ENCODE measurements at places on chromosomes 5 and 9.

- no peak for DNase-seq
Observed at GRCh38 chr5:128630121-128630520, 92.1 kb upstream of the FBN2 start.

DNA sequence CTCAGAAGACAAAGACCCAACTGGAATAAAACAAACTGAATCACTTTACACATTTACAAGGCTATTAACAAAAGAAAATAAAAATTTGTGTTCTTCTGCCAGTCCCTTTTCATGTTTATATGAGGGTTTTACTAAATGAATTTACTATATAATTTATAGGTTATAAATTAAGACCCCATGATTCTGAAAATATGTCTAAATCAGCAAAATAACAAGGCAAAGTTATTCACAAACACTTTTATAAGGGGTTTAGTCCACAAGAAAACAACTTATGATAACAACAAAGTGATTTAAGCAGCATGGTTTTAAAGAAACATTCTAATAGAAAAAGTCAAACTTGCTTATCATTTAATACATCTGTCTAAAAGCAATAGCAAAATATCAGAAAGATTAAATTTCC is 4.9 kb downstream of the MIER3 start:
- DNase-seq: no peak

DNA sequence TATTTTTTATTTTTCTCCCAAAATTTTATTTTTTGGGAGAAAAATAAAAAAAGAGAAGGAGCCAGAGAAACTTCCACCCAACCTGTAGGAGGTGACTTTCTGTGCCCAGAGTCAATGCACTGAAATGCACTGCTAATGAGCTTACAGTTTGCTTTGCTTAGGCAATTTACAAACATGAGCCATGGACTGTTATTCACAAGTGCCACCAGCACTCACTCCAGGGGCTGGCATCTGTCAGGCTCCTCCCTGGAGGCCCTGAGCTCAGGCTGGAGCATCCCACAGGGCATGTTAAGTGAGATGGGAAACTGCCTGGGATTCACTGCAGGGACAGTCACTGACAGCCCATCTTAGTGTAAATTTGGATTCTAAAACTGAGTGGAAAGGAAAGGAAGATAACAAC is 74.9 kb downstream of the FANCC start:
- DNase-seq: no peak

GRCh38 chr5:178496642-178497041 is 93.6 kb downstream of the COL23A1 start:
- DNase-seq: no peak

DNA sequence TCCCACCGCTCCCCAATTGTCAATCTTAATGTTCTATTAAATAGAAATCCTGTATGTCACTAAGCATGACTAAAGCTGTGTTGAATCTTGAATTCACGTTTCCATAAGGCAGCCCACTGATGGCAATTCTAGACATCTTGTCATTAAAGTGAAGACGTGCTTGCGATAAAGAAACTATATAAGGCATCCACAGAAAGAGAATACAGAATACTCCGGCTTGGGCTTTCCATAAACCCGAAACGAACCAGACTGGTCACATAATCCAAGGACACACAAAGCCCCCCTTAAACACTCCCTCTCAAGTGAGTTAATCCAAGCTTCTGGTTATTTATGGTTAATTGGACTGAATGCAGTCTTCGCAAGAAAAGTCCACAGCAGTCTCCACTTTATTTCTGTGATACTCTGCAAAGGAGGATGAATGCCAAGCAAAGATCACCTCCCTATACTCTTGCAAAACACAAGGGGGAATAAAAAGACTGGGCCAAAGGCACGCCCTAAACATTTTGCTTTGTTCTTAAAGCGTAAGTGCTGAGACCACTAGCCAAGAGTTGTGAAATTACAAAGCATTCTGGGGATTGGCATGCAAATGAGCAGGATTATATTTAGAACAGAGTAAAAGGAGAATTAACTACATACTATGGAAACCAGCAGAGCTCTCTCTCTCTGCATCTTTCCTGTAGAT is 54.7 kb downstream of the DPYSL3 start:
- no peak for DNase-seq

DNA sequence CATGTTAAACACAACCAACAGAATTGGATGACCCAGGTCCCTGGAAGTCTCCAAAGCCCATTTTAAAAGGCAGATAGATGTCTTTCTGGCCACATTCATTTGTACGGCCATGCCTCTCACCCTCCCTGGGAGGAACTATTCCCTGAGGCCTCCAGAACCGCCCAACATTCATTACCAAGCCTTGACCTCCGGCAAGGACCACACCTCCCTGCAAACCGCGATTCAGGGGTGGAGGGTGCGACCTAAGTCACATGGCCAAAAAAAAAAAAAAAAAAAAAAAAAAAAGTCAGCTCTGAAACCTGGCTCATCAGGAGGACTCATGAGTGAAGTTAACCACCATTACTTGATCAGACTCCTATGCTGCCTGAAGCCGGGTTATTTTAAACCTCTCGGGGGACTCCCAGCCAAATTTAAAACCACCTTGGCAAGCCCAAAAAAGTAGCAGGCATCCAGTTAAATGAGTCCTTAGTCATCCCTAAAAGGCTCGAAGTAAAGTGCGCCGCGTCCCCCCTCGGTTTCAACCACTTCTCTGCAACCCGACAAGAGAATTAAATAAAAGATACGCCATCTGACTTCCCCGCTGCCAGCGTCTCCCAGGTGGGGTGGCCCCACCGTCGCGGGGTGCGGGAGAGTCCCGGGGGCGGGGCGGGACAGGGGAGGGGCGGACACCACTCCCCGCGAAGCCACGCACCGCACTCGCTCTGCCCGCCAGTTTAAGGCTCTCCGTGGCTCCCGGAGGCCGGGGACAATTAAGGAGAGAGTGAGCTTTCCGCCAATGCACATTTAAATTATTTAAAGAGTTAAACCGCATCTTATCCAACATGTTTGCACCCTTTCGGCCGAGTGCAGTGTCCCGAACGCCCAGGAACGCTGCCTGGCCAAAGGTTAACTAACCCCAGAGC is 2.3 kb downstream of the KLF9 start:
- no peak for DNase-seq

- DNase-seq: no peak
Observed at GRCh38 chr5:32595118-32595517, 9.8 kb downstream of the SUB1 start.

GRCh38 chr5:905139-905642 is 12.5 kb downstream of the TRIP13 start:
- no peak for DNase-seq

- DNase-seq: peak; percentile 18
Observed at GRCh38 chr9:114339130-114339908, 9.7 kb downstream of the ORM2 start.

DNA sequence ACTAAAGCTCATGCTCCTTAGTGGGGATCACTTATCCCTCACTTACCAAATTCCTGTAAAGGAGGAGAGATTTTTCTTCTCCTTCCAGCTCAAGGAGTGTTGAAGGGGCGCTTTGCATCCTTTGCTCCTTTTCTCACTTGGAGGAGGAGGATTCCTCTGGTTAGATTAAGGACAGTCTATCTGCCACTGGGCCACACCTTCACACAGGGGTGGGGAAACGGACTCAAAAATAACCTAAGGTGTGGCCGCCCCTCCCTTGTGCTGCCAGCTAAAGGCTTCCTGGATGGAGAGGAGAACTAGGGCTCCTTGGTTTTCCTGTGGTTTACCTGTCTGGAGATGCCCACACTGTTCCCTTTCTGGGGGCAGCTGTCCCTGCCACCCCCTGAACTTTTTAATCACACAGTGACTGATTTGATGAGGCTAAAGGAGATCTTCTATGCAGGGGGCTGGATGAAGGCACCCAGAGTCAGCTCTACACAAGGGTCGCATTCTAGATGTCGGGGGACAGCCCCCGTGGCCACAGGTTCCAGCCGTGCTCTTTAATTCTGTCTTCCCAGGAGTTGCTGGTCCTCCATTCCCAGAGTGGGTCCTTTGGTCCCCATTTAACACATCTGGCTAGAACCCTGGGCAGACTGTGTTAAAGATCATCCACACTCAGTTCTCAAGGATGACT is 14.4 kb downstream of the GLRX start:
- DNase-seq: no peak

All from stimulated activated CD8-positive, alpha-beta memory T cell treated with anti-CD3 and anti-CD28 coated beads, Interleukin-4, amount 100 ng/mL, for 4 hours (primary cell).